HS-5 (cell line): ENCODE measurements at places on chromosomes 5 and 9.

DNA sequence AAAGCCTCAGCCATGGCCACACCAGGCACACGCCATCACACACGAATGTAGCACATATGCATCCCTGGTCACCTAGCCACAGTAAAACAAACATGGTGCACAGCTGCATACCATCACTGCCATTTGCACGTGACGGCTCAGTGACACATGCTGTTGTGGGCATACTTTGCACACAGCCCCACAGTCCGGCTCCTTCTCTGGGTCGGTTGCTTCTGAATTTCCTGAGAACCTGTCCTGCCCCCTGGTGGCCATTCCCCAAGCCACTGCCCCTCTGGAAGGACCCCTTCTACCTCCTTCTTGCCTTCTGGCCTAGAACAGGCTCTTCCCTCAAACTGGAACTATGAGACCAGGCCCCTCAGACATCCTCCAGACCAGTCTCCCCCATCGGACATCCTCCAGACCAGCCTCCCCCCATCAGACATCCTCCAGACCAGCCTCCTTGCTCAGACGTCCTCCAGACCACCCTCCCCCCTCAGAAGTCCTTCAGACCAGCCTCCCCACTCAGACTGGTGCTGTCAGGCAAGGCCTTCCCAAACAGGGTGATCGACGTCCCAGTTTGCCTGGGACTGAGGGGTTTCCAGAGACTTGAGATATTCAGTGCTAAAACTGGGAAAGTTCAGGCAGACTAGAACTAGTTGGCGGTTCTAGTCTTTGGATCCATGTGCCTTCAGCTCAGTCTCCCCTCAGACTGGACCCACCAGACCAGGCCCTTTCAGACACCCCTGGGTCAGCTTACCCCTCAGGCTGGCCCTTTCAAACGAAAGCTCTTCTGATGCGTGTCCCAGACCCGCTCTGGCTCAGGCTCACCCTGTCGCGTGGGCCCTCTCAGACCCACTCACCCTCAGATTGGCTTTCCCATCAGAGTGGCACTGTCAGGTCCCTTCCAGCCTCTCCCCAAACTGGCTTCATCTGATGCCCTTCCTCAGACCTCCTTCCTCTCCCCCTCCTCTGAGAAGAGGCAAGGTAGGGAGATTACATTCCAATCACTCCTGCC is 24.3 kb upstream of the ENHO start:
- no peak for DNase-seq

DNA sequence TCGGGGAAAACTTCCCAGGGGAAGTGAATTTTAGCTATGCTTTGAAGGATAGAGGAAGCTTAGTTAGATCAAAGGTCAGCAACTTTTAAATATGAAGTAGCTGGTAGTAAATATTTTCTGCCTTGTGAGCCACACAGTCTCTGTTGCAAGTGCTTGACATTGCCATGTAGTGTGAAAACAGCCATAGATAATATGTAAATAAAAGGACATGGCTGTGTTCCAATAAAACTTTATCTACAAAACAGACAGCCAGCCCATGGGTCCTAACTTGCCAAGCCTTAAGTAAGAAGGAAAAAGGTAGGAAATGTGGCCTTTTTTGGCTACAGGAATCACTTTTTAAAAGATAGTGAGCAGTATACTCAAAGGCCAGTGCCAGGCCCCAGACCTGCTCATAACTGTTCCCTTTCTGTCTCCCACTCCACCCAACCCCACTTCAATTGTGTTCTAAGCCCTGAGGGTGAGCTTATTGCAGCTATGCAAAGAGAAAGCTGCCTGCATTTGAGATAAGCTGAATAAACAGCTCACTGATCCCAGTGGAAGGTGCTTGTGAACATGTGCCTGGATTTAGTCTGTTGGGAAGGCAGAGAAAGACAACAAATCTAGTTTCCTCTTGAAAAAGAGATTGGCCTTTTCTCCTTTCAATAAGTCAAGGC is 113.0 kb upstream of the TRIM32 start:
- DNase-seq, result no peak

GRCh38 chr5:162593881-162594280 is 526.3 kb downstream of the GABRG2 start:
- DNase-seq, result no peak

DNA sequence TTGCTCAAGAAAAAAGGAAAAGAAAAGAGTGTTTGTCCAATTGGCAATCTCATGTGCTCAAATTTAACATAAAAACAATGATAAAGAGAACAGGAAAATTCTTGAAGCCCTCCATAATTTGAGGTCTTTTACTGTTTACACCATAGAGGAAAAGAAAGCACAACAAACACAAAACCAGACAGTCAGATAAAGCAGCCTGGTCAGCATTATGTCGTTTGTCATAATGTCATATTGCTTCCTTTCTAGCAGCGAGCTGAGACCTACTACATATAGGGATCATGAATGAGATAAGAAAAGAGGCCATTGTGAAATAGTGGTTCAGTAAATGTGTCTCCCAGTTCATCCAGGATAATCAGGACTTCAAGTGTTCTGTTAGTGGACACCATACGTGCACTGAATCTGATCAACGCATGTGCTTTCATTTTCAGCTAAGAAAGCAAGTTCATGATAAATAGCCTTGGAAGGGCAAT is 64.7 kb upstream of the SELENOP start:
- DNase-seq, result no peak

DNA sequence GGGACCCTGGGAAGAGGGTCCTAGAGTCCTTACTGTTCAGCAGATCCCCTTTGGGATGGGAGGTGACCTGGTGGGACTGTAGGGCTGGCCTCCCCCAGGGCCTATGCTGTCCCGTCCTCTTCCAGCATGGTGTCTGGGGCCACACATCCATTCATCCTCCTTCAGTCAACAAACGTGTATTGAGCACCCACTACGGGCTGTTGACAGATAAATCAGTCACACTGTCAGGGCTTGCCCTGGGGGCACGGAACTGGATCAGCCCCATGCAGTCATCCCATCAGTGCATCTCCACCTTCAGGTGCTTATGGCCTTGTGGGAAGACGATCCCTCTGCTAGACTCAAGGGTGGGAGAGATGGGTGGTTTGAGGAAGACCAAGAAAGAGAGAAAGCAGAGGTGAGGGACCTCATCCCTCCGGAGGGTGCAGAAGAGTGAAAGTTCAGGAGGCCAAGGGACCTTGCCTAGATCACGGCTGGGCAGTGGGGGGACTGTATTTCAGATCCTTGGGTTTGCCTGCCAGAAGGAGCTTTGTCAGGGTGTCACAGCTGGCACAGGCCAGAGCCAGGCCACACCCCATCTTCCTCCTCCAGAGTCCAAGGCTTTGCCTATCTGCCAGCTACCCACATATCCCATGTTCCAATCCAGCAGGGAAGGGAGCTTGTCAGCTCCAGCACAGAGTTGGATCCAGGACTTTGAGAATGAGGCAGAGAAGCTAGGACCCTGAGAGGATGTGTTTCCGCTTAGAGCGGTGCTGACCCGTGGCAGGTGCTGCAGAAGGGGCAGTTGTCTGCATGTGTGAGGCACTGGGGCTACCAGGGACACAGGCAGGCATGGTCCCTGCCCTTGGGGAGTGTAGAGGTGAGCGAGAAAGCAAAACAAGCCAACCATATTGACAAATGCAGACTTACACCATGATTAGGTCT is 30.5 kb downstream of the COL27A1 start:
- DNase-seq, result no peak

DNA sequence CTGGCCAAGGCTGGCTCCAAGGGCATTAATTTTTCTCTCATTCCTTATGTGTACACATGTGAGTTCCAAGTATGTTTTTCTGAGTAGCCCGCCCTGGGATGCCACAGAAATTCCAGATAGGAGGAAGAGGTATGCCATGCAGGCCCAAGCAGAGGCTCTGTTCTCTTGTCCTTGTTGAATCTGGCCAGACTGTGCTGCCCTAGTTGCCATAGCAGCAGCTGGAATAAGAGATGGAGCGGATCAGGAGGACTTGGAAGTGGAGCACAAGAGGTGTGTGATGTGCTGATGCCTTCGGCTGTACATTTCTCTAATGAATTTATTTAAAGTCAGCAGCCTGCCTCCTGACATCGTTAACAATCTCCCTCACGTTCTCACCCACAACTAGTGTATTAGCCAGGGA is 235.6 kb upstream of the RPS23 start:
- DNase-seq, result no peak

- no peak for DNase-seq
These were observed 124.2 kb downstream of the GNA14 start for GRCh38 chr9:77523891-77524290.

DNA sequence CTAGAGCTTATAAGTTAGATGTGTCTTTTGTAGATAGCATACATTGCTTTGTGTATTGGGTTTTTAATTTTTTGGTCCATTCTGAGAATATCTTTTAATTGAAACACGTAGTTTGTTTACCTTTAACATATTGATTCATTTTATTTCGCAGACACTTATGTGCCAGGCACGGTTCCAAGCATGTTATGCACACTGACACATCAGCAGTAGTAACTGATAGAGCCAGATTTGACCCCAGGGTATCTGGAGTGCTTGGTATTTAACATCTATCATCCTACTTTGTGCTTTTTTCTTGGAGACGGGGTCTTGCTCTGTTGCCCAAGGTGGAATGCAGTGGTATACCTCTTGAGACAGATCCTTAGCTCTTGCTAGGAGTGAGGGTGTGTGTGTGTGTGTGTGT is 71.9 kb downstream of the USP20 start:
- no peak for DNase-seq

DNA sequence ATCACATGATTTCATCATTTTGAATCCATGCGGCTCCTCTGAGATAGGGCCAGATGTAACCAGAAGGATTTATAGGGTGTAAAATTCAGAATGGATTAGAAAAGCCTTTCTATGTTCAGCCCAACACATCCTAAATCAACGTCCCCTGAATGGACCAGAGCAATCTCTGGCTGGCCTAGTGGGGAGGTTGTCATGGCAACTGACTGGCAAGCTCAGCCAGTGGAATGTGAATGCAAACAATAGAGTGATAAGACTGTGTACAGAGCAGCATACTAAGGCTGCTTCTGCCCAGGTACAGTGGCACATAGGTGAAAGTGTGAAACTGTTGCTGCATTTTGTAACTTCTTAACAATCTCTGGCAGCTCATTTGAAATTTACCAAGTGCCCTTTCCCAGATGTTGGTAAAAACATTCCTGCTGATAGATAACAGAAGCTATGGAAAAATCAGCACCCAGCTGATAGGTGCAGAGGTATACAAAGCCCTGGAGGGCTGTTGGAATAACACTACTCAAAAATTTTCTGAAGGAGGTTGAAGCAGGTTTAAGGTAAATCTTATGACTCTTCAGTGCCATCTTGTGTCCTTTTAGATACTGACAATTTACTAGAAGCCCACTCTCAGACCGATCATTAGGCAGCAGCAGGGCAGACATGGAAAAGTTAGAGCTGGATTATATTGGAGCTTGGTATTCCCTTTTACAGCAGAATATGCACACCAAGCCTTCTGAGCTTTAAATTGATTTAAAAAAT is 267.2 kb downstream of the RAB3C start:
- DNase-seq, result peak; percentile 15

- no peak for DNase-seq
These were observed 81.8 kb downstream of the NFIB start for GRCh38 chr9:14232111-14232510.

DNA sequence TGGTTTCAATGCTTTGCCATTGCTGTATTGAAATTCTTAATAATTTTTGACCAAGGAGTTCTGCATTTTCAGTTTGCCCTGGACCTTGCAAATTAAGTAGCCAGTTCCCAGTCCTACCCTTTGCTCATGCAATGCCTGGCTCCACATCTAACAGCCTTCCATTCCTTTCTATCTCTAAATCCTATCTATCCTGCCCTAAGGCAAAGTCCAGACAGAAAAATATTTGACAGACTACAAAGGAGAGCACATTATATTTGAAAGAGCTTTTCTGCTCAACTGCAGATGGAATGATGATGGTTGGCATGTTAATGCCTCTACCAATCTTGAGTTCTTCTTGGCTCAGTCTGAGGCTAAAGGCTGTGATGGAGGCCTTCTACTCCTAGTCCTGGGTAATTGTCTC is 15.5 kb downstream of the SLC22A4 start:
- no peak for DNase-seq

DNA sequence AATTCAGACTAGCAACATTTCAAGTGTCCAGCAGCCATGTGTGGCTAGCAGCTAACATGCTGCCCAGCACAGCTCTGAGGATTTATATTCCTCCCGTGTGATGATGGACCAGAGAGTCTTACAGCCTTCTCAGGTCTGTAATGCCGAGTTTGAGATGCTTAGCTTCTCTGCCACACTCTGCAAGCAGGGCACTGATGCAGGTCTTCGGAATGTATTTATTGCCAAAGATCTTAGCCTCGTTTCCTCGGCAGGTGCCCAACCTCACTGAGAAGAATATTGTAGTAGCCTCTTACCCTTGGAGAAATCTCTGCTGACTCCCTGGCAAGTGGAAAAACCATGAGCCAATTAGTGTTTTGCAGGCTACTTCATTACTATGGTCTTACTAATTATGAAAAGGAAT is 3.7 kb upstream of the RAI14 start:
- no peak for DNase-seq

- no peak for DNase-seq
These were observed 132.7 kb upstream of the APC start for GRCh38 chr5:112604732-112605630.

- no peak for DNase-seq
These were observed 28.0 kb downstream of the GDNF start for GRCh38 chr5:37811866-37812265.

- DNase-seq, result no peak
These were observed 5.7 kb downstream of the PAM start for GRCh38 chr5:102760815-102761214.

GRCh38 chr9:68595868-68596267 is 55.2 kb upstream of the TMEM252 start:
- DNase-seq, result no peak

- no peak for DNase-seq
These were observed 67.9 kb upstream of the TSLP start for GRCh38 chr5:111003623-111004022.

- DNase-seq, result no peak
These were observed 50.7 kb downstream of the DOCK8 start for GRCh38 chr9:265209-265870.

DNA sequence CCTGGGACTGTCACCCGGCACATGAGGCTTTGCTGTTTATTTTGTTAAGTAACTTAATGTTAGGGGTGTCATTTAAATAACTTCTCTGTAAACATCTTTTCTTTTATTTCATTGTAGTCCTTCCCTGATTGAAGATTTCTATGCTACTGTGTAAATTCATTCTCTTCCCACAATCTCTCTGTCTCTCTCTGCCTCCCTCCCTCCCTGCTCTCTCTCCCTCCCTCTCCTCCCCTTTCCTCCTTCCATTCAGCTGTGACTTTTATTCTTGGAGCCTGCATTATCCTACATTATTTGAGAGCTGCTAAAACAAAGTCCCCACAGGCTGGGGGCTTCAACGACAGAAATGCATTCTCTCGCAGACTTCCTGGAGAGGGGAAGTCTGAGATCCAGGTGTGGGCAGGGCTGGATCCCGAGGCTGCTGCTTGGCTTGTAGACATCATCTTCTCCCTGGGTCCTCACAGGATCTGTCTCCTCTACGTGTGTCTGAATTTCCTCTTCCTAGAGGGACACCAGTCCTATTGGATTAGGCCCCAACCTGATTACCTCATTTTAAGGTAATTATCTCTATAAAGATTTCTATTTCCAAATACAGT is 18.4 kb downstream of the UBE2QL1 start:
- DNase-seq, result no peak
